Fibroblast of mammary gland (primary cell): ENCODE measurements at places on chromosomes 3 and 15.

DNA sequence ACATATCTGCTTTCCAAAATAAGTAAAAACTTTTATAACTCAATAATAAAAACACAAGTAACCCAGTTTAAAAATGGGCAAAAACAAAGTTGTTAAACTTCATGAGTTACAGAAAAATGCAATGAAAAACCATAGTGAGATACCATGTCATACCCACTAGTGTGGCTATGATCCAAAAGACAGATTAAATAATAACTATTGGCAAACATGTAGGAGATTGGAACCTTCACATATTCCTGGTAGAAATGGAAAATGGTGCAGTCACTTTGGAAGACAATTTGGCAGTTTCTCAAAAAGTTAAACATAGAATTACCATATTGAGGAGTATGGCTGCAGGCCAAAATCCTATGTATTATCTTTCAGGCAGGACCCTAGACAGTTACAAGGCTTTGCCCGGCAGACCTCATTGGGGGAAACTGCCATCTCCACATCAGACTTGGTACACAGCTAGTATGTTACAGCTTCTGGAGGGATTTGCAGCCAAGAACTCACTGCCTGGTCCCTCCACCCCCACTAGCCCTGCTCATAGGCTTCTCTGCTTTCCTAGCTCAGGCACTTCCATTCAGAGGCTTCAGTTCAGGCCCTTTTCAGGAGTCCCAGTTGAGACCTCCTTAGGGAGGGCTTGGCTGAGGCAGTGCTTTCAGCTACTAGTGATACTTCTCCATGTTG, 147.8 kb downstream of the NEK10 start:
- no peak for DNase-seq

DNA sequence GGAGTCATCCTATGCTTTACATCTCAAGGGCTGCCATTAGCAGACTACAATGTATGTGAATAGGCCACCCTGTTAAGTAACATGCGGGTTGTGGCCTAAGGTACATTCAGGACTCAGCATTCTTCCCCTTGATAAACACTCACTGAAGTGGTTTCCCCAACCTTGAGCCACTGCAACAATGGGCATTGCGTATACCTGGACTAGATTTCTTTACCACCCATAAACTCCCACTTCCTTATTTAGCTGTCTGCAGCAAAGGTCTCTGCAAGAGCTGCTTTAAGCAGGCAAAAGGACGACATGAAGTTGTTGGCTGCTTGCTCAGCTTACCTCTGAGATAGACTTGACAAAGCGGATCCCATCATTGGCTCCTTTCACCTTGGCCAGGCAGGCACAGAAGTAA, 16.2 kb downstream of the FYCO1 start:
- DNase-seq = no peak

DNA sequence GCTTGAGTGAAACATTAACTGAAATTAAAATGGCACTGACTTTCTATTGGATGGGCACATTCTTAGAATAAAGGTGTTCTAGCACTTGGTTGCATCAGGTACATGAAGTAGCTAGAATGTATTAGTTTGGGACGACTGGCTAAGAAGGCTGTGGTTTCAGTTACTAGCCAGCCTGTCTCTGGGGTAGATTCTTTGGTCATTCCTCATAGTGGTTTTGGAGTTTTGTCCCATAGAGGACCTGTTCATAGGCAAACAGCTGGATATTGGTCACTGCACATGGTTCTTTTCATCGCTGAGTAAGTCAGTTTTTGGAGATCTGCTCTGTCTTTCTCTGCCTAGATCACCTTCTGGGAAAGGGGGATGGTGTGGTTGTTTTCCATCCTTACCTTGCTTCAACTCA, 55.3 kb downstream of the ADAMTSL3 start:
- DNase-seq = peak; percentile 57

DNA sequence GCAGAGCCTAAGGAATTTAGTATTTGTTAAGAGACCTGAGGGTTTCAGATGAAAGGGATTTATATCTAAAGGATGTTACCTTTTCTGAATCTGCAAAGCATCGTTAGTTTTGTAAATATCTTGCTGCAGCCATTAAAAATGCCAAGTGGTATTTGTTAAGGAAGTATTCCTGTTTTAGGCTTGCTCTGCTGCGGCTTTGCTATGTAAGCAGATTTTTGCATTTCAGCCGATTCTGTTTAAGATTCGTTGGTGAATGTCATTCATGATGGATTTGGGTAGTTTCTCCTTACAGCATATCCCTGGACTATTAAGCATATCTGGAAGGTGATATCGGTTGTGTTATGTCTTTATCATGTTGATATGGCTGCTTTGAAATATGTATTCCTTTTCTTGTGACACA, 1.0 kb downstream of the USP8 start:
- DNase-seq = peak; percentile 4

DNA sequence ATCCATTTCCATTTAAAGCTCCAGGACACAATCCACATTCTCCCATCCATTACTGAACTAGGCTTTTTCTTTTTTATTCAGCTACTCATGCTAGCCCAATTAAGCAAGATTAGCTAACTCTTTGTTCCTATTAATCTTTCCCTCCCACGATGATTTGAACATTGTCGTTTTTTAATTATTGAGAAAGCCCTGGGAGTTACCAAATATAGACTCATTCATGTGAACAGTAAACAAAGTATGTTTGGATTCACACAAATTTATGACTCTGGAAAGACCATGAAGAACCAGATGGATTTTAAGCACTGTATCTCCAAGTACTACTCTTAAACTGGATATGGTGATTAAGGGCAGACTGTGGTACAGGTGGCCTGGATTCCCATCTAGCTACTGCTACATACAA, 82.2 kb downstream of the STRIT1 start:
- peak; percentile 68 for DNase-seq

DNA sequence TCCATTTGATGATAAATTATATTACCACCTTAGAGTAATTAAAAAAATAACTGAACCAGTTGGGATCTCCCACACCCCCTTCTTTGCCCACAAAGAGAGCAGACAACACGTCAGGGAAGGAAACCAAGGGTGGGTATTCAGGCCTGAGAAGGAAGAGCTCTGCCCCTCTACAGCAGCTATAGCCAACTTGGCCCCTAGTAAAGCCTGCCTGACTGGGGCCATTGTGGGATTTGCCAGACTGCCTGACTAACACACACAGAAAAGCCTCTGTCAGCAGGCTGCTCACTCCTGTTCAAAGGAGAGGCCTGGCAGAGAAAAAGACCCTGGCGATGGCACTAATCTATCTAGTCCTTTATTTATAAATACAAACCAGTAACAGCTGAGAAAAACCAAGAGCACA, 41.4 kb downstream of the ATP8B4 start:
- no peak for DNase-seq

DNA sequence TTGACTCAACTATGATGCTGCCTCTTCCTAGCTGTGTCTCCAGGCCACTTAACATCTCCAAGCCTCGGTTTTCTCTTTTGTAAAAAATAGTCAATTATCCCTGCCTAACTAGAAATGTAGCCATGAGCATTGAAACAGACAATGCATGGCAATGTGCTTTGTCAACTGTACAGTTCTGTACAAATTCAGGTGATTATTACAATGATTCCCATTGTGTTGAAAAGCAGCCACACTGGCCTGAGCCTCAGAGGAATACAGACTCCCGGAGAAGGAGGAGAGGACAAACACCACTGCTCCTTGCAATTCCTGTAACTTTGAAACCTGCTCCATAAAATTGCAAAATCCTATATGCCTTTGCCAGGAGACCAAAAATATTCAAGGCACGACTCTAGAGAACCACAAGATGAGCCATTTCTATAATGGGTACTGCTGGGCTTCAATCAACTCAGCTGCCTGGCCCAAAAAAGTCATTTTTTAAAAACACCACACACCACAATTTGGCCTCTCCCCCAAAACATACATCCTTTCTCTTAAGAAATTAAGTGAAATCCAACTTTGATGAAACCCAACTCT, 28.6 kb downstream of the DAPK2 start:
- DNase-seq = peak; percentile 52

DNA sequence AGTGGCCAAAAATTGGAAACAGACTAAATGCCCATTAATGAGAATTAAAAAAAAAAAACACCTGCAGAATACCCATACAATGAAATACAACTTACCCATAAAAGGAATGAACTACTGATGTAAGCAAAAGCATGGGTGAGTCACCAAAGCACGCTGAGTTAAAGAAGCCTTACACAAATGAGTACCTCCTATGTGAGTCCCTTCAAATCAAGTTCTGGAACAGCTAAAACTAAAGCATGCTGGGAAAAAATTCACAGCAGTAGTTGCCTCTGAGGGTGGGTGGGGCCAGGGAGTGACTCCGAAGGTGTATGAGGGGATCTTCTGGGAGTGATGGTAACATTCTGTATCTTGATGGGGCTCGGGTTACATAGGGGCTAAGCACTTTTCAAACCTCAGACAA, 11.4 kb downstream of the MYO5C start:
- DNase-seq = peak; percentile 53

- DNase-seq = no peak
Observed at GRCh38 chr3:126517291-126517951, at the start of gene UROC1. Gene UROC1, minus strand, starts transcription at chr3:126517773. Its CDS starts 54 bp downstream, at chr3:126517719.

DNA sequence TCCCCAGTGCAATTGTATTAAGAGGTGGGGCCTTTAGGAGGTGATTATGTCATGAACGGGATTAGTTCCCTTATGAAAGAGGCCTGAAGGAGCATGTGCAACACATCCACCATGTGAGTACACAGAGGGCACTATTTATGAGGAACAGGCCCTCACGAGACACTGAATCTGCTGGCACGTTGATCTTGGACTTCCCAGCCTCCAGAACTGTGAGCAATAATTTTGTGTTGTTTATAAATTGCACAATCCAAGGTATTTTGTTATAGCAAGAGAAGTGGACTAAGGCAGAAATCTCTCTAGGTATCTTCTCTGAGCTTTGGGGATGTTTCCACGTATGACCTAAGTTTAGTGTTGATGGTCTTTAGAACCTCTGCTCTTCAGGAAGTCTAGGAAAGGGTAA, 149.3 kb upstream of the CBLB start:
- DNase-seq = peak; percentile 45

DNA sequence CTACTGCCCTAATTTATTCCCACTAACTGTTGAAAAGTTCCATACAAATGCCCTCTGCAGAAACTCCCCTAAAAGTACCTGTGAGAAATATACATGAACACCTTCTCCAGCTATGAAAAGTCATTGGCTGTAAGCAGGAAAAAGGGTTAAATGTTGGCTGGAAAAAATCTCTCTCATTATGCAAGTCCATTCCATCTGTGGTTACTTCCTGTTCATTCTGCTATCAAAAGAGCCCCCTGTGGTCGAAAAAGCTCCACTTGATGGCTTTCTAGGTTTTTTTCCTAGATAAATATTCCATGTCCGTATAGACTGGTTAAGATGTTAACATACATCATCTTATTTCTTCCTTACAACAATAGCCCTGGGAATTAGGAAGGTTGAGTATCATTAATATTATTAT, 56.2 kb upstream of the AKAP13 start:
- DNase-seq = no peak

GRCh38 chr3:188200481-188200880, 46.5 kb downstream of the LPP start:
- no peak for DNase-seq

DNA sequence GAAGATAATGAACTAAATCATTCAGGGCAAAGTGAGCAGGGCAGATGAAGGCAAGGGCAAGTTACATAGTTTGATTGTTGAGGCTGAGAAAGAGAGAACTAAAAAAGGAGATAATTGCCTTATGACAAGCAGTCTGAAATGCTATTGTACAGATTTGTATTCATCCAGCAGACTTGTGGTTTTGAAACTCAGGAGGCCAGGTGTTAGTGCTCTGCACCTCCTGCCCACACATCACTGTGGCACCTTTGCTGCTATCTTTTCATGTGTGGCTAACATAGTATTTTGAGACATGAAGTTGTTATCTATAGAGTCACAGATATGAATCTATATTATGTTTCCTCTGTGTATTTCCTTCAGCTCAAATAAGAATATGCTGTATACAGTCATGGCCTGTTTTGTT, 24.3 kb upstream of the SUCLG2 start:
- no peak for DNase-seq

DNA sequence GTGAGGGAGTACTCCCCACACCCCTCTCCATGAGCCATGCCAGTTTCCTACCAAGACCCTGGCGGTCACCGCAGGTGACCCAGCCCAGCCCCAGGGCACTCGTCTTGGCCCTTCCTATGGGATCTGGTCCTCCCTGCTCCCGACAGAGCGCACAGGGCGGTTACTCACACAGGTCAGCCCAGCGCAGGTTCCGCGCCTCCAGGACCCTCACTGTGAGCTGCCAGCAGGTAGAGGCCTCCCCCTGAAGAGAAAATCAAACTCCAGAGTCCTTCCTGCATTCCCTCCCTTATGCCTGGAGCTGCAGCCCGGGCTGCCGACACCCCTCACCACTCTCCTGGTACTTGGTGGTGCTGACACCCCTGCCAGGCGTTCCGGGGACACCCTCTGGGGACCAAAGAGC, 6.9 kb downstream of the PLA2G4D start:
- no peak for DNase-seq

DNA sequence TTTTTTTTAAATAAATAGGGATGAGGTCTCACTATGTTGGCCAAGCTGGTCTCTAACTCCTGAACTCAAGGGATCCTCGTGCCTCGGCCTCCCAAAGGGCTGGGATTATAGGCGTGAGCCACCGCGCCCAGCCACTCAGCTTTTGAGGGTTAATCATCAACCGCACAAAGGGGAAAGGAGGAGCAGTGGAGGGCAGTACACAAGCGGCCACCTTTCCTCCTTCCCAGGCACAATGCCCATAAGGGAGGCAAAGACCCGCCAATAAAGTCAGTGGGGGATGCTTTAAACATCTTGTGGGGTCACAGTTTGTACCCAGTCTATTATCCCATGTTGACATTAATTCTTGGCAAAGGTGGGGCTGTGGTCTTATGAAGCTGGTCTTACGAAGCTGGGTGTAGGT, 32.4 kb downstream of the EHD4 start:
- DNase-seq = no peak

- DNase-seq = peak; percentile 10
Observed at GRCh38 chr3:128946411-128946810, 47.5 kb downstream of the CFAP92 start.

GRCh38 chr15:77440378-77440999, 19.8 kb downstream of the HMG20A start:
- peak; percentile 65 for DNase-seq

DNA sequence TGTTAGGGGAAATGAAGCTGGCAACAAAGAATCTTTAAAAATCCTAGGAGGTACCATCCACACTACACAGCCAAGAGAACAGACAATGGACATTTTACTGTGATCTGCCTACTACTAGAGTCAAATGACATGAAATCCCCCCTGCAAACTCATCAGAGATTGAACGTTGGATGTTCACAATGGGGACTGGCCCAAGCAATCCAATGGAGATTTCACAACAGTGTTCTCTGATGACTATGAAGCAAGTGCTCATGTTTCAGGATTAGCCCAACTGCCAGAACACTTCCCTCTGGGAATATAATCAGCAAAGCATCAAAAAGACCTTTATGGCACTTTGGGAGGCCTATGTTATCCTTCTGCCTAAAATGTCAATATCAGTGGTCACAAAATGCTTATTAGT, 97.8 kb downstream of the IGSF11 start:
- peak; percentile 44 for DNase-seq

DNA sequence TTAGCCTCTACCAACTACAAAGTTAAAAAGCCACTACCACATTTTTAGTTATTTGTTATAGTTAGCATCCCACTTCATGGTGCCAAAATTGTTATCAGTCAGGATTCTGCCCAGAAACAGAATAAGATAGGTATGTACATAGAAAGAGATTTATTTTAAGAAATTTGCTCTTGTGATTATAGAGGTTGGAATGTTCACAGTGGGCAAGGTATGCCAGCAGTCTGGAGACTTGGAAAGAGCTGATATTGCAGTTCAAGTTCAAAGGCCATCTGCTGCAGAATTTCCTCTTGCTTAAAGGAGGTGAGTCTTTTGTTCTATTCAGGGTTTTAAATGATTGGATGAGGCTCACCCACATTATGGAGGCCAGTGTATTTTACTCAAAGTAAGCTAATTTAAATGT, 143.8 kb upstream of the POU1F1 start:
- no peak for DNase-seq

GRCh38 chr3:123793425-123793824, 90.7 kb downstream of the MYLK start:
- no peak for DNase-seq
